Left ventricle myocardium inferior (tissue), 1 donor: ENCODE measurements at places on chromosomes 12 and 14.
A peak's percentile ranks its signal among the peaks of the same experiment; 100 is the strongest.

DNA sequence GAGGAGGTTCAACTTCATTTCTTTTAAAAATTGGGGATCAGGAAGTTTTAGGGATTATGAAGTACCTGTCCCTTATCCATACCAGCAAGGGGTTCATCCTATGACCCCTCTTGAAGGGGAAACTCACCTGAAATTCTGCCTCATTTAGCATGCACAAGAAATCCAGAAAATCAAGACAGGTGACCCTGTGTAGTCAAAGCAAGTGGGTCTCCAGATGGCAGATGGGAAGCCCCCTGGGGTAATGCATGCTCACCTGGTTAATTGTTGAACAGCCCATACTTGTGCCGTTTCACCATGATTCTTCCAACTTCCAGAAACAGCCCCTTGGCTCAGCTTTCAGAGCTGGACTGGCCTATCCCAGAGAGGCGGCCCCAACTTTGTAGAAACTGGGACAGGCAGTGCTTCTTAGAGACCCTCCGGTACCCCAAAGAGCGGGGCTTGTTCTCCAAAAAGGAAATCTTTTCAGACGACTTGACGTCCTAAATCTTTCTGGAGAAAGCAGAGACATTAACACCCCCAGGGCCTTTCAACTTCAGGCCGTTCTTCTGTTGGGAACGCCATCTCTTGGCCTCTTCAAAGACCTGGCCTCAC, 66.3 kb upstream of the ESRRB start:
- no peak for DNase-seq

GRCh38 chr12:104219908-104220404, 4.4 kb downstream of the TXNRD1 start:
- DNase-seq, result no peak

GRCh38 chr14:75568140-75568539, 10.3 kb upstream of the FLVCR2 start:
- DNase-seq, result no peak

GRCh38 chr12:8960176-8960575, 10.7 kb upstream of the M6PR start:
- DNase-seq, result no peak

DNA sequence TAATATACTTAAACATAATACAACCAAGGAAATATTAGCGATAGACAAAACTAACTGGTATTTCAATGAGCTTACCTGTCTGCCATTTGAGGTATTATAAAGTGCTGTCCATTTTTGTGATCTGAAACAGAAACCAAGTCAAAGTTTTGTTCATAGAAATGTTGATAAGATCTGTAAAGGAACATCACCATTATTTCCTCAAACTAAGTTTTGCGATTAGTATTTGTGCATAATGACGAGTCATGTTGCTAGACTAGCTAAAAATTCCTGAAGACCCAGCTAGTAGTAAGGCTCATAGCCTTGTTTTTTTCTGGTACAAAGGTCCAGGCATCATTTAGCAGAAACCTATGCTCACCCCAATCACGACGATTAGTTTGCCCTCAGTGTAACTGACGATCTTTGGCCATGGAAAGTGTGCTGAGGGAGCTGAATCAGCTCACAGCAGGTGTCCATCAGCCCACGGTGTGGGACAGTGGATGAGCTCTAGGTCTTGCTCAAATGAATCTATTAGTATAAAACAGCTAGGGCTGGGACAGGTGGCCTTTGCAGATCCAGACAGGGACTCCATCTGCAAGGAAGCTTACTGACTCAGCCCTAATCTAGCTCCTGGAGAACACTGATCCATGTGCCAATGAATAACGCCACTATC, 28.7 kb downstream of the GIT2 start:
- DNase-seq, result no peak

- DNase-seq, result no peak
Observed at GRCh38 chr14:89461256-89461655, 44.2 kb upstream of the FOXN3 start.

DNA sequence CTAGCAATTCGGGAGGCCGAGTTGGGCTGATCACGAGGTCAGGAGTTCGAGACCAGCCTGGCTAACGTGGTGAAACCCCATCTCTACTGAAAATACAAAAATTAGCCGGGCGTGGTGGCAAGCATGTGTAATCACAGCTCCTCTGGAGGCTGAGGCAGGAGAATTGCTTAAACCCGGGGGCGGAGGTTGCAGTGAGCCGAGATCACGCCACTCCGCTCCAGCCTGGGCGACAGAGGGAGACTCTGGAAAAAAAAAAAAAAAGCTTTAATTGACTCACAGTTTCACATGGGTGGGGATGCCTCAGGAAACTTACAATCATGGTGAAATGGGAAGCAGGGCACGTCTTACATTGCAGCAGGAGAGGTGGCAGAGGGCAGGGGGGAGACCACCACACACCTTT, 30.6 kb upstream of the SLC2A3 start:
- no peak for DNase-seq

GRCh38 chr12:130100634-130101362, 61.5 kb upstream of the FZD10 start:
- no peak for DNase-seq

GRCh38 chr12:104454997-104455396, 1.8 kb upstream of the CHST11 start:
- DNase-seq, result no peak

DNA sequence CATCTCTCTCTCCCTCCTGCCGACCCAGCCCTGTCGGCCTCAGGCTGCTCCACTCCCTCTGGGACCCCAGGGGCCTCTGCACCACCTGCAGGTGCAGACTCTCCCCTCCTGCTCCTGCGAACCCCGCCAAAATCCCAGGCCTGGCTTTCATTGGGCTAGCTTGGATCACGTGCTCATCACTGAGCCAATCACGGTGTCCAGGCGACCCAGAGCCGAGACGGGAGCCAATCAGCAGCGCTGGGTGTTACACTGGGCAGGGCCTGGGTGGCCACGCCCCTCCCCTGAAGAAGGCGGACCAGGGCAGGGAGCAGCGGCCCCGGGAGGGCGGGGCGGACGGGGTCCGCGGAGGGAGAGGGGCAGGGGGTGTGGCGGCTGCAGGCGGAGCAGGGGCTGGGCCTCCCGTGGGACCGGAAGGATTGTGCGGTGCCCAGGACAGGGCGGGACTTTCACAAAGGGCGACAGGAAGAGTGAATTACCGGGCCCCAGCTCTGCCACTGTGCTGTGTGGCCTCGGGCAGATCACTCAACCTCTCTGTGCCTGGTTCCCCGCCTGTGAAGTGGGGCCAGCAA, 66.6 kb upstream of the FBRSL1 start:
- no peak for DNase-seq

DNA sequence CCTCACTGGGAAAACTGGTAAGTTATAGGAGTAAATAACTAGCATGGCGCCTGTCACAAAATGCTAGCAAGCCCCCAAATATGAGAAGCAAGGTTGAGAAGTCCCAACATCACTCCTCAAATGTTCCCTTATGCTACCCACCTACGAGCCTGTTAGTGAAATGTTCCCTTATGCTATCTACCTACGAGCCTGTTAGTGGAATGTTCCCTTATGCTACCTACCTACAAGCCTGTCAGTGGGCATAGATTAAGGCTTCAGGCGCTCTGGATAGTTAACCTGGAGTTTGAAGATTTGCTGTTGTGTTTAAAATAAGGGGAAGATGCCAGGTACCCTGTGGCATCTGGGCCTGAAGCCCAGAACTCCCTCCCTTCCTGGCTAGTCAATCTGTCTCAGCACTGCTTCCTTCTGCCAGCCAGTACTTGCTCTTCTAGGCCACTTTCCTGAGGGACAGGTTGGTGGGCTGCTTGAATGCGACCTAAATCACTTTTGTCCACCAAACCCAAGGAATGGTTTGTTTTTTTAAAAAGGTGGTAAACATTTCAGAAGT, 67.1 kb upstream of the SINHCAF start:
- DNase-seq, result no peak

GRCh38 chr14:93323600-93324174, 9.1 kb downstream of the BTBD7 start:
- no peak for DNase-seq

- no peak for DNase-seq
Observed at GRCh38 chr14:105213361-105213760, 32.2 kb upstream of the NUDT14 start.

DNA sequence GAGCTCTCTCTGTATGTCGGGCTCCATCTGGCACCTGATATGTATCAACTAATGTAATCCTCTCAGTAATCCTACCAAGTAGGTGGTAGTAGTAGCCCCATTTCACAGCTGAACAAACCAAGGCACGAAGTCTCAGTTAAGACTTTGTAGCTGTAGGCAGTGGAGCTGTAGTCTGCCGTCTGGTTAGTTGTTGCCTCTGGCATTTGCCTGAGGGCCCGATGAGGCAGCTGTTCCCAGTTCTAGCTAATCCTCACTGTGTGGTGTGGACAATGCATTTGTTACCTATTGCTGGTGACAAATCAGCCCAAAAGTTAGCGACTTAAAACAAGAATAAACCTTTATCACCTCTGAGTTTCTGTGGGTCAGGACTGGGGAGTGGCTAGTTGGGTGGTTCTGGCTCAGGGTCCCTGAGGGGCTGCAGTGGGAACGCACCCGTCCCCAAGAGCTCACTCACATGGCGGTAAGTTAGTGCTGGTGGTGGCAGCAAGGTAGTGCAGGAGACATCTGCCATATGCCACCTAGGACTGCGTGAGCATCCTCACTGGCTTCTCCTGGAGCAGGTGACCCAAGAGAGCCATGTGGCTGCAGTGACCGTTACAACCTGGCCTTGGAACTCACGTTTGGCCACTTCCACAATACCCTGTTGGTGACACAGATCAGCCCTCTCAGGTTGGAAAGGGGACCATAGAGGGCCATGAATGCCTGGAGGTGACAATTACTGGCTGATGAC, 5.6 kb downstream of the AACS start:
- no peak for DNase-seq

GRCh38 chr12:123264642-123265041, 7.0 kb downstream of the CDK2AP1 start:
- no peak for DNase-seq

GRCh38 chr14:24279301-24280186, 8.1 kb upstream of the RABGGTA start:
- DNase-seq, result peak; percentile 48

GRCh38 chr14:101758913-101759593, 2.5 kb upstream of the PPP2R5C start:
- no peak for DNase-seq

DNA sequence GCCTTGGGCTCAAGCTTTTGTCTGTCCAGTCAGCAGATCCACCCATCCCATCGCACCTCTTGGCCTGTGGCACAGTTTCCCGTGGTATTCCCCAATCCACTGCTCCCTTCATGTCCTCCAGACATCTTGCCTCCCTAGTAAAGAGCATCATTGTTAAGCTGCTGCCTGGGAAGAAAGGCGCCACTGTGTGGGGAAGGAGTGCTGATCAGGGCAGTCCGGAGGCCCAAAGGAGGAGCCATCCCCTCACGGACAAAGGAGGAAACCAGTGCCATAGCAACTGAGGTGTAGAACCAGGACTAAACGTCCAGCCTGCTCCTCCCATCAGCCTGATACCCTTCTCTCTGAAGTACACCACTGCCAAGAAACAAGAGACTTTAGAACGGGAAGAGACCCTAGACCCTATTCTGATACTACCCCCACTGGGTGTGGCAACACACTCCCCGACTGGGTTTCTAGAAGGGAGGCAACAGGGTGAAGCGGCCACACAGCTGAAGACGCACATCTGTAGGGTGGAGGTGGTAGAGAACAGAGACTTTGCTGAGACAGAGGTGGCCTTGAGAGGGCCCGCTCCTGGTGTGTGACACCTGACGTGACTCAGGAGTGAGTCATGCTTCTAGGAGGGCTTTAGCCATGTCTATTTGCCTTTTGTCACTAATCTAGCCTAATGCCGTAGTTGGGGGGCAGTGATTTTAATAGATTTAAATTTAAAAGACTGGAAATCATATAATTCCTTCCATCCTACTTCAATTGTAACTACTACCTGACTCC, 185.0 kb downstream of the DPF3 start:
- no peak for DNase-seq

GRCh38 chr12:118436986-118437385, 60.6 kb downstream of the SUDS3 start:
- DNase-seq, result no peak

DNA sequence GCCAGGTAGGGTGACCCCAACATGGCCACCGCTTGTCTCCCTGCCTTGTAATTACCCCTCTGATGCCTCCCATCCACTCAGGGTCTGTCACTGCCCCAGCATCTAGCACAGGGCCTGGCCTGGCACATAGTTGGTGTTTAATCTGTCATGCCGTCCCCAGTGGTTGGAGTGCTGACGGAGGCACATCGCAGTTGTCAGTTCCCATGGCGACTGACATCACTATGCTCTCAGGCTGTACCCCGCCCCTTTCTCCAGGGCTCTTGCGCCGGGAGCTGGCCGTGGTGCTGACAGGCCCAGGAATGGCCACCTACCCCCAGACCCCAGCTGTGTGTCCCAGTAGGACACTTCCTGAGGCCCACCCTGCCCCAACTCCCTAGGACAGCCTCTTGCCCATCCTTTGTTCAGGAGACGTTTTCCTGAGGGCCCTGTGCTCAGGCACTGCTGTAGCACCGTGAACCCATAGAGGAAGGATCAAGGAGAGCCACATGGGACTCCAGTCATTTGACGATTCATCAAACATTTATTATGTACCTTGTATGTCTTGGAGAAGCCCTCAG, 23.0 kb downstream of the FAM222A start:
- peak; percentile 15 for DNase-seq

DNA sequence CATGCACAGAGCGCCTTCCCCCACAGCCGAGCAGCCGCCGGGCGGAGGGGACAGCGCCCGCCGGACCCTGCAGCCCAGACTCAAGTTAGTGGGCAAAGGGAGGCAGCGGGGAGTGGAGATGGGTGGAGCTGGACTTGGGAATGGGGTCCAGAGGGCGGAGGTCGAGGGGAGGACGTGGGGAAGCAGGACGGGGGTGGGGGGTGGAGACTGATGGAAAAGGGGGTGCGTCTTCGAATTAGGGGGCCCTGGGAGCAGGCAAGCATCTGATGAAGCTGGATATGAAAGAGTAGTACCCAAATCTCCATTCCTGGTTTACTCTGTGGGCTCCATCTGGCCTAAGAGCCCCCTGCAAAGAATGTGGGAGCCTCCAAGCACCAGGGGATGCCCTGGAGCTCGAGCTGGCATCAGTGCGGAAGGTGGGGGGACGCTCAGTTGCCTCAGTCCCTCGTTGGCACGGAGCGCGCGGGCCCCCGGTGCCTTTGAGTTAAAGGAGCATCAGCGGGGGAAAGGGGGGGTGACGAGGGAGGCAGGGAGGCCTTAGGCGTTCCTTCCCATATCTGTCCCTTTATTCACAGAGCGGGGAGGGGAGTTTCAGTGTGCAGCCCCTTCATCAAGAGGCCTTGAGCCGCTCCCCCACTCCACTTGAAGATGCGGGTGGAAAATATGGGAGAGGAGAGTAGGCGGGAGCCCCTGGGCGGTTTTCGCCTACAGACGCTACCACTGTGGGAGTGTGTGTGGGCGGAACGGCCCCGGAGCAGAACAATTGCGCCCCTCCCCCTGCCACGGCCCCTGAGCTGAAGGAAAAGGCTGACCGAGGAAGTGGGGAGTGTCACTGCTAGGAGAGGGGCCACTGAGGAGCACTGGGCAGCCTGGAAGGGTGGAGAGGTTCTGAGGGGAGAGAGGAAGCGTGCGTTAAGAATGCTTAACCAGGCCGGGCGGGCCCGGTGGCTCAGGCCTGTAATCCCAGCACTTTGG, 644 bp downstream of the NAB2 start:
- DNase-seq, result peak; percentile 83

DNA sequence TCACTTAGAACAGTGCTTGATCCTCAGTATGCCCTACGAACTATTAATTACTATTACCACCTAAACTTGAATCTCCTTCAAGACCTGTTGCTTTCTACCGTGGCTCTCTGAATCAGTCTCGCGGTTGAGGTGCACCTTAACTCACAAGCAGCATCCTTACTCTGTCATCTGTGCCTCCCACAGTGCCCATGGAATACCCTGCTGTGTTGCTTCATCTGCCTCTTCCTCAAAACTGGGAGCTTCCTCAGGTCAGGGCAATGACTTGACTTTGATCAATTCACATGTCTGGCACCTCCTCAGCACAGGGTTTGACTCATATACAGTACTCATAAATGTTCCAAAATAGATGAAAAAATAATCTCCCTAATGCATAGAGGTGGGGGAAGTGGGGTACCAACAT, 305.9 kb downstream of the NUAK1 start:
- DNase-seq, result no peak
